Stimulated activated CD4-positive, alpha-beta T cell treated with anti-CD3 and anti-CD28 coated beads, TNF-alpha, amount 100 ng/mL, for 4 hours (primary cell): ENCODE measurements at places on chromosomes 12 and 14.

DNA sequence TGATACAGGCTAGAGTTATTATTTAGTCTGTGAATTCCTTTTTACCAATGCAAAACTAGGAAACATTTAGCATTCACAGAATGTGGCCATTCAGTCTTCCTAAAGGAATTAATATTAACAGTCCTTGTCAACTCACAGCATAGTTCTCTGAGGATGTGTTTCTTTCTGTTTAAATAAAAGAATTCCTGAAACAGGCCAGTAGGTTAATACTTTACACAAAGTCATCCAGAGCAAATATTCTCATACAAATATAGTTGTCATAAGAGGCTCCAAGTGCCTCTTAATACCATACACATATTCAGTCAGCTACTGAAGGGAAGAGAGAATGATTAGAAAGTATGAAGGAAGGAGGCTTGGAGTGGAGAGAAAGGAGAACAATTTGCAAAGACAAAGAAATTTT is 120.1 kb downstream of the LMNTD1 start:
- no peak for DNase-seq

- no peak for DNase-seq
Measured at GRCh38 chr12:99914206-99914605, 70.5 kb downstream of the ANKS1B start.

DNA sequence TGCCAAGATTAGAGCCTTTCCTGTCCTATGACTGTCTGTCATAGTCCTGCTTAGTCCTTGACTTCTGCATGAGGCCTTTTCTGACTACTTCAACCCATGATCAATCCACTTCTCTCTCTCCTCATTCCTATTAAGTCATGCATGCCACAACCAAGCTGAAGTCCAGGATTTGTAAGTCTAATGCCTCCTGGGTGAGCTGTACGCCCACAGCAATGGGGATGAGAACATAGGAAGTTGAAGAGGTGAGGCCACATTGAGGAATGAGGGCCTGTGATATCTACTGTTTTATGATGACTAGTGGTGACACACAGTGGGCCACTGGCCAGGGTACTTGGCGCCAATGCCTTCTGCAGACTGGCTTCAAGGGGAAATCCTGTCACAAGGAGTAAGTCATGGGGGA is 994.1 kb upstream of the TMEM132C start:
- no peak for DNase-seq

- no peak for DNase-seq
Measured at GRCh38 chr14:79544698-79545070, 666.6 kb downstream of the DIO2 start.

- no peak for DNase-seq
Measured at GRCh38 chr14:71441126-71441525, 491.1 kb upstream of the RGS6 start.

DNA sequence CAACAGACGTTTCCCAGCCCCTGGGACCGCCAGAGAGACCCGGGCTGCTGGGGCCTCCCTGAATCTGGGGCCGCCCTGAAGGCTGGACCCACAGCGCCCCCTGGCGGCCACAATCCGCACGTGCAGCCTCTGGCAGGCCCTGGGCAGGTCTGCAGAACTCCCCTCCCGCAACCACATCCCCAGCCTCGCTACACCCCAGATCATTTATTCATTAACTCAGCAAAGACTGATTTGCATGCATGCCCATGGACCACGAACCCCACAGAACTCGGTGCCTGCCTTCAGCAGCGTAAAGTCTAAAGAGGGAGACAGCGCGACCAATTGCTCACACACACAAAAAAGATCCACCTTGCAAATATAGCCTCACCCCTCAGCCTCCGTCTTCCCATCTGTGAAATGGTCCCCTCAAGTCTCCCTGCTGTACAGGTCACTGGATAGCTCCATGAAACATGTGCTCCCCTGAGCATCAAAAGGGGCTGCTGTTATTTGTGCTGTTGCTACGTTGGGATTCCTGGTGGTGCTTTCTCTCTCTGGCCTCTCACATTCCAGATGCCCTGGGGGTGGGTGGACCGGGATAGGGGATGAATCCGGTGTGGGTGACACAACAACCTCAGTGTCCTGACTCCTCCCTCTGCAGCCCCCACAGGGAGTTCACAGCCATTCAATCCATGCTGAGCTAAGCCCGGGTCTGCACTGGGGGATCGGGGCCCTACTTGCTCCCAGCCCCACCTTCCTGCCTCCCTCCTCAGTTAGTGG is 96.4 kb downstream of the SCARB1 start:
- DNase-seq = peak; percentile 79

DNA sequence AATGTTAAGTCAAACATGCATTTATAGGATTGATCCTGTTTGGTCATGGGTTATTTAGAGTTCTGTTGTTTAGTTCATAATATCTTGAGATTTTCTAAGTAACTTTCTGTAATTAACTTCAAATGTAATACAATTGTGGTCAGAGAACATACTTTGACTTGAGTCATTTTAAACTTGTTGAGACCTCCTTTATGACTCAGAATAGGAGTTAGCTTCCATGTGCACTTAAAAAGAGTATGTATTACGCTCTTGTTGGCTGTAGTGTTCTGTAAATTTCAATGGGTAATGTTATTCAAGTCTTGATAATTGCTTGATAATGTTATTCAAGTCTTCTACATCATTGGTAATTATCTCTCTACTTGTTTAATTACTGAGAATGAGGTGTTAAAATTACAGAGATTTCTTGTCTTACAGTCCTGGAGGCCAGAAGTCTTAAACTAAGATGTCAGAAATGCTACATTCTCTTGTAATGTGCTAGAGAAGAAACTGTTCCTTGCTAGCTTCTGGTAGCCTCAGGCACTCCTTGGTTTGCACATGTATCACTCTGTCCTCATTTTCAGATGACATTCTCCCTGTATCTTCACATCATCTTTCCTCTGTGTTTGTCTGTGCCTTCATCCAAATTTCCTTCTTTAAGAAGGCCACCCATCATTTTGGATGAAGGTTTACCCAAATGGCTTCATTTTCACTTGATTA is 197.3 kb downstream of the TMTC3 start:
- no peak for DNase-seq

DNA sequence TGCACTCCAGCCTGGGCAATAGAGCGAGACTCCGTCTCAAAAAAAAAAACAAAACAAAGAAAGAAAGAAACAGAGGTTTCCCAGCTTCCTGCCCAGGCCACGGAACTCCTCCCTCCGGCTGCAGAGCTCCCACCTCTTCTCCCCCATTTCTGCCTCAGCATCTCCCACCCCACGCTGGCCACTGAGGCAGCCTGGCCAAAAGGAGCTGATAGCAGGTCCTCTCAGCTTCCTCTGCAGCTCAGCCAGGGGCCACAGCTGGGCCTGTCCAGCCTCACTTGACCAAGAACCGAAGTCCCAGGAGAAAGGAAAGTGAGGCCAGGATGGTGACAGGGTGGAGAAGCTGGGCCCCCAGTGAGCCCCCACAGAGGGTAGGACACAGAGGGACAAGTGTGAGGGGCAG is 33.4 kb upstream of the CD9 start:
- DNase-seq = no peak

DNA sequence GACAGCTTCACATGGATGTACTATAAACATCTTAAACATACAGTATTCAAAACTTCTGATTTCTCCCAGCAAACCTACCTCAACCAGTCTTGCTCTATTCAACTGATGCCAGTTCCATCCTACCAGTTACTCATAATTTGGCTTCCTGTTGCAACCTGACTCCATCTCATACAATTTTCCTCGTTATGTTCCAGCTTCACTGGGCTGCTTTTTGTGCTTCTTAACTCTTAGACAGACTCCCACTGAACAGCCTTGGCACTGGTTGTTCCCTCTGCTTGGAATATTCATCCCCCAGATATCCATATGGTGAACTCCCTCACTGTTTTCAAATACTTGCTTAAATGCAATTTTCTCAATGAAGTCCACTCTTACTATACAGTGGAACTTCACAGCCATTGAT is 249.2 kb downstream of the AEBP2 start:
- DNase-seq = no peak

DNA sequence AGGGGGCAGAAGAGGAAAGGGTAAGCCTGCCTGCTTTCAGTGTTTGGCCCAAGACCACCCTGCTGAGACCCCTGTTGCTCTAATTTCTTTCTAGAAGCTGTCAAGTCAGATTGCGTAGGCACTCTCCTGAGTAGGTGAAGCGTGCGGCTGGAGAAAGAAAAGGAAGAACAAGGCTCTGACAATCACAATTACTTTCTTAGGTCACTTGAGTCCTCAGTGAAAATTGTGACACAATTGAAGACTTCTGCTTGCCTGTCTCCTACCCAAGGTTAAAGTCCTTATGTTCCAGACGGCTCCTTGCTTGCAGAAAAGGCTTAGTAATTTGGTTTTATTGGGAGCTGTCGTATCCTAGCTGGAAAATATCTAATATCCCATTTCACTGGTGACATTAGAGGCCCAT is 721 bp upstream of the CTSG start:
- DNase-seq = no peak

- no peak for DNase-seq
Measured at GRCh38 chr12:107735763-107736162, 25.2 kb downstream of the PRDM4 start.

DNA sequence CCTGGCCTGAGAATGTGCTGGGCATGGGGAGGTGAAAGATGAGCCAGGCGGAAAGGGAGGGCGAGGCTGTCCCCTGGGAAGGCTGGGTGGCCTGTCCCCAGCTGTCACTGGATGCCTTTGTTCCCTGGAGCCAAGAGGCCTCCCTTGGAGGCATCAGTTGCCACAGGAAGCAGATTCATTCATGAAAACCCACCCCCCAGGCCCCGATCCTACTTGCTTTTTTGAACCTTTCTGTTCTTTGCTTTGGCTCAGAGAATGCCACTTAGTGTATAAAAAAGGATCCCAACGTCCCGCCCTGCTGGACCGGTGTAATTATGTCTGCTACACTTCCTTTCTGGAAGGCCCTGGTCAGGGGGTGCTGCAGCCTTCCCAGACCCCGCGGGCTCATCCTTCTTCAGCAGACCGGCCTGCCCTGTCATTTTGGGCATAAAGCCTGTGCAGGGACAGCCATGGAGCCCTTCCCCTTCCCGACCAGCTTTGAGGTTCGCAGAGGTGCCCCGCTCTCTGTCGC is 220.2 kb downstream of the SLC41A2 start:
- DNase-seq = no peak

- DNase-seq = no peak
Measured at GRCh38 chr12:75042125-75042524, 167.5 kb downstream of the KCNC2 start.

GRCh38 chr14:68262567-68262966 is 443.0 kb downstream of the RAD51B start:
- no peak for DNase-seq
